Sigmoid colon (tissue), 7 donors: ENCODE measurements at places on chromosomes 7 and 10. TPM values are rescaled to one million over a fixed set of nuclear protein-coding genes. Genes with fewer than 3 reads are reported as not detected.

GRCh38 chr10:99999319-100000108, 10.2 kb downstream of the DNMBP start:
- H3K4me1 ChIP-seq, result peaks cover 79% of the 10 kb centered on the region
- no peaks in the 10 kb centered on the region for H3K27me3 ChIP-seq
- no peaks in the 10 kb centered on the region for H3K36me3 ChIP-seq
- no peak overlapping the region for H3K4me3 ChIP-seq
- DNase-seq, result peak; percentile 12

DNA sequence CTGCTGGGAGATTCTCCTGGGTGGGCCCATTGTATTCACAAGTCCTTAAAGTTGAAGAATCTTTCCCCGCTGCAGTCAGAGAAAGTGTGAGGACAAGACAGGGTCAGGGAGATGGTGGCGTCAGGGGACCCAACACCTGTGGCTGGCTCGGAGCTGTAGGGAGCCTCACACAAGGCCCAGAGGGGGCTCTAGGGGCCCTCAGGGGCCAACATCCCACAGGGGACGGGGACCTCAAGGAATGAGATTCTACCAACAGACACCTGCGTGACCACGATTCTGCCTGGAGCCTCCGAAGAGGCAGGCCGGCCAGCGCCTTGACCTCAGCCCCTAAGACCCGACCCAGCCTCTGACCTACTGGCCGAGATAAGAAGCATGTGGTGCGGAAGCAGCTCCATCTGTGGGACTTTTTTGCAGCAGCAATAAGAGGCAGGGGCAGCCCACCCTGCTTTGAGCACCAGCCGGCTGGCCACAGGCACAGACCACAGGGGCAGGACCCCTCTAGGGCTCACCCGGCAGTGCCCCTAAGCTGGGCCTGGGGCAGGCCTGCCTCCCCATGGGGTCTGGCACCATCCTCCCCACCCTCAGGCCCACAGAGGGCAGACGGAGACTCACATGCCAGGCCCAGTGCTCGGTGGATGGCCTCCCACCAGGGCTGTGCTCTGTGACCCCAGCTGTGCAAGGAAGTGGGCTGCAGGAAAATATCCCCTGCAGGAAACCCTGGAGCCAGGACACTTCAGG, 13.2 kb downstream of the RASGEF1A start:
- no peak overlapping the region for H3K27ac ChIP-seq
- H3K4me1 ChIP-seq, result no peaks in the 10 kb centered on the region
- no peak overlapping the region for H3K4me3 ChIP-seq

The XRCC2 gene
- 0.27 TPM for total RNA-seq

The PLEKHS1 gene
- not detected for total RNA-seq

GRCh38 chr7:36021367-36021766, 131.7 kb upstream of the EEPD1 start:
- H3K4me3 ChIP-seq, result no peak overlapping the region
- H3K36me3 ChIP-seq, result no peaks in the 10 kb centered on the region
- H3K27ac ChIP-seq, result no peak overlapping the region
- no peak for DNase-seq
- H3K27me3 ChIP-seq, result no peaks in the 10 kb centered on the region
- no peaks in the 10 kb centered on the region for H3K4me1 ChIP-seq

The ASZ1 gene
- total RNA-seq, result not detected

- H3K27ac ChIP-seq, result no peak overlapping the region
- H3K4me1 ChIP-seq, result peaks cover 41% of the 10 kb centered on the region
- no peaks in the 10 kb centered on the region for H3K36me3 ChIP-seq
- peak; percentile 59 for DNase-seq
- no peaks in the 10 kb centered on the region for H3K27me3 ChIP-seq
Observed at GRCh38 chr10:124257781-124258180, 160.9 kb downstream of the OAT start.

DNA sequence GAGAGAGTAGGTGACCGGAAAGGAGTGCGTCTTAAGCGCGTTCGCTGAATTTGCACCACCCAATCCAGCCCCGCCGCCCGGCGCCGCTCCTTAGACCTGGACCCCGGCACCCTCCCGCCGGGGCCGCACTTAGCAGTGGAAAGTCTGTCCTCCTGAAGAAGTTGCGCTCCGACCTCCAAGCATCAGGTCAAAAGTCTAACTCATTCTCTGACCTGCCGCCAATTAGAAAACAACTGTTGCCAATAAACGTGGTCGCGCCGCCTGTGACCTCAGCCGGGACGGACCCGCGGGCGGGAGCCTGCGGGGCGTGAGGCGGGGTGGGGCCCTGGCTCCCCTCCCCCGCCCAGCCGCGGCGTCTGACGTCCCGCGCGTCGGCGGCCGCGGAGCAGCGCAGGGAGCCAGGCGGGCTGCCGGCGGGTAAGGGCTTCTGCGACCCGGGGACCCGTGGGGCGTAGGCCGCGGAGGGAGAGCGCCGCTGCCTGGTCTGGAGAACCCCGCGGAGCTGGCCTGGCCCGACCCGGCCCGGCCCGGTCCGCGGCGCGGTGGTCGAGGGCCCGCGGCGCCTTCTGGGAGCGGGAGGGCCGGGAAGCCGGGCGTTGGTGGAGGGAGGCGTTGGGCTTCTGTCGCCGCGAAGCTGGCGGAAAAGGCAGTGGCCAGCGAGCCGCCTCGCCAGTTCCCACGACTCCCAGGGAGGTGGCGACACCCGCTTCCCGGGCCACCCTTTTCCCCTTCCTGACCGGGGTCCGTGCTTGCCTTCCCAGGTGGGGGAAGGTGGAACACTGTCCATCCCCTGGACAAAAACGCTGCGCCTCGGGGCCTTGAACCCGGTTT, at the start of gene BCAP29:
Gene BCAP29 (plus strand): TSS at position 362 of the 831 bp plus-strand sequence. CDS start 527 bp downstream, outside the sequence.
- H3K4me3 ChIP-seq, result peak within 1 kb of the TSS; percentile 92
- peak; percentile 84 for DNase-seq
- H3K36me3 ChIP-seq, result peaks cover 4% of the 10 kb centered on the region
- peaks cover 22% of the 10 kb centered on the region for H3K4me1 ChIP-seq

The CXCL12 gene
- 72.1 TPM for total RNA-seq

The MRLN gene
- total RNA-seq, result not detected

GRCh38 chr10:116716381-116716780, 26.0 kb downstream of the HSPA12A start:
- no peak overlapping the region for H3K4me3 ChIP-seq
- no peaks in the 10 kb centered on the region for H3K27me3 ChIP-seq
- H3K4me1 ChIP-seq, result no peaks in the 10 kb centered on the region
- DNase-seq, result peak; percentile 67

The DYNC1I1 gene
- total RNA-seq, result 52.3 TPM

The ANXA8 gene
- total RNA-seq, result 0.36 TPM

GRCh38 chr7:31687024-31687748, at the start of gene PPP1R17:
PPP1R17 (plus strand) TSS chr7:31687215; CDS start chr7:31692442, 5,227 bp downstream.
- H3K4me3 ChIP-seq, result no peak within 1 kb of the TSS
- no peaks in the 10 kb centered on the region for H3K27me3 ChIP-seq
- no peaks in the 10 kb centered on the region for H3K36me3 ChIP-seq
- DNase-seq, result no peak

DNA sequence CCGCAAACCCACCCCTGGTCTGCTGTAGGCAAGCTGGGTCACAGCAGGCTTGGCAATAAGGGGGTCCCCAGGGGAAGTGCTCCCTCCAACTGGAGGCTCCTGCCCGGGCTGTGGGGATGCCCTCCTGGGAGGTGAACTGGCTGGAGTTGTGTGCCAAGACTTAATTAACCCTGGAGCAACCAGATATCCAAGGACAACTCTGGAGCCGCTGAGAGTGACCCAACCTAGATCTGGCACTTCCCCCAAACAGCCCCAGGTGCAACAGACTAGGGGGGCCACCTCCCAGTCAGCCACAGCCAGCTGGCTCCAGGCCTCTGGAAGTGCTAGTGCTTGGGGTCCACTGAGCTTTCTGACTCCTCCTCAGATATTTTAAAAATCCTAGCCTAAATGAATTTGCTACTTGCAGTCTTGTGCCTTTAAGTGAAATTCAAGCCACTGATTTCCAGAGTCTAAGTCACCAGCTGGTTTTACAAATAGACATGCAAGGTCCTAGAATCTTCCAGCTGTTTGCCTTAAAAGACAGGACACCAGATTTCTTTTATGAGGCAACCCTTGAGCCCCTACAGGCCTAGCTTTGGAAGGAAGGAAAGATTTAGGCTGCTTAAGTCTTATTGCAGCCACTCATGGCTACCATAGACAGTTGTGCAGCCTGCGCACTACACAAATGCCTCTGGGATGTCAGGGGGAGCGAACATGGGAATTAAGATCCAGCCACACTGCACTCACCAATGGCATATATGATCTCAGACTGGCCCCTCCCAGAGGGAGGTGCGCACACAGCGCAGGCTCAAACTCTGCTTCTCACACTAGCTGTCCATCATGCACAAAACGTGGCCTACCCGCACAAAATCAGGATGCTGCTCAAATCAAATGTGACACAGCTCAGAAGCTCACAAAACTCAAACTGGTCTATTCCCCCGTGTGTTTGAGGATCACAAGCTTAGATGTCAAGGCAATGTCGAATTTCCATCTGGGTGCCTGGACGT, 42.6 kb upstream of the MYL10 start:
- H3K4me3 ChIP-seq, result no peak overlapping the region
- DNase-seq, result no peak

DNA sequence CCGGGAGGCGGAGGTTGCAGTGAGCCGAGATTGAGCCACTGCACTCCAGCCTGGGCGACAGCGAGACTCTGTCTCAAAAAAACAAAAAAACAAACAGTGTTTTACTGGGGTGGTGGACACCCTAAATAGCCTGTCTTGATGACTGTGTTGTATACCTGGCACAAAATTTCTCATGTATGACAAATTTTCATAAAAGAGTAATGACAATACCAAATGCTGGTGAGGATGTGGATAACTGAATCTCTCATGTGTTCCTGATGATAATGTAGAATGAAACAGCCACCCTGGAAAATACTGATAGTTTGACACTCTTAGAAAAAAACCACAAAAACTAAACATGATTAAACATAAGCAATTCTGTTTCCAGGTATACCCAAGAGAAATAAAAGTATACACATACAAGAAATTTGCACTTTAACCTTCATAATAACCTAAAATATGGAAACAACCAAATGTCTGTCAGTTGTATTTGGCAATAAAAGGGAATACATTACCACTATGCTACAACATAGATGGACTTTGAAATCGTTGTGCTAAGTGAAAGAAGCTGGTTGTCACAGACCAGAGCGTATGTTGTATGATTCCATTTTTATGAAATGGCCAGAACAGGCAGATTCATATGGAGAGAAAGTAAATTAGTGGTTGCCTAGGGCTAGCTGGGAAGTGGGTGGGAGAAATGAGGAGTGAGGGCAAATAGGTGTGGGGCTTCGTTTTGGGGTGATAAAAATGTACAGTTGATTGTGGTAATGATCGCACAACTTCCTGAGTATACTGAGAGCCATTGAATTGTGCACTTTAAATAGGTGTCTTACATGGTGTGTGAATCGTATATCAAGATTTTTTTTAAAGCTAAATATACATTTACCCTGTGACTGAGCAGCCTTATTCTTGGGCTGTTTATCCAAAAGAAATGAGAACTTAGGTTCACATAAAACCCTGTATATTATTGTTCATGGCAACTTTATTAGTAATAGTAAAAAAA, 12.5 kb downstream of the WDR37 start:
- no peak overlapping the region for H3K27ac ChIP-seq
- no peak overlapping the region for H3K4me3 ChIP-seq
- H3K36me3 ChIP-seq, result no peaks in the 10 kb centered on the region
- H3K4me1 ChIP-seq, result peaks cover 7% of the 10 kb centered on the region
- DNase-seq, result no peak

The ERVW-1 gene
- not detected for total RNA-seq

DNA sequence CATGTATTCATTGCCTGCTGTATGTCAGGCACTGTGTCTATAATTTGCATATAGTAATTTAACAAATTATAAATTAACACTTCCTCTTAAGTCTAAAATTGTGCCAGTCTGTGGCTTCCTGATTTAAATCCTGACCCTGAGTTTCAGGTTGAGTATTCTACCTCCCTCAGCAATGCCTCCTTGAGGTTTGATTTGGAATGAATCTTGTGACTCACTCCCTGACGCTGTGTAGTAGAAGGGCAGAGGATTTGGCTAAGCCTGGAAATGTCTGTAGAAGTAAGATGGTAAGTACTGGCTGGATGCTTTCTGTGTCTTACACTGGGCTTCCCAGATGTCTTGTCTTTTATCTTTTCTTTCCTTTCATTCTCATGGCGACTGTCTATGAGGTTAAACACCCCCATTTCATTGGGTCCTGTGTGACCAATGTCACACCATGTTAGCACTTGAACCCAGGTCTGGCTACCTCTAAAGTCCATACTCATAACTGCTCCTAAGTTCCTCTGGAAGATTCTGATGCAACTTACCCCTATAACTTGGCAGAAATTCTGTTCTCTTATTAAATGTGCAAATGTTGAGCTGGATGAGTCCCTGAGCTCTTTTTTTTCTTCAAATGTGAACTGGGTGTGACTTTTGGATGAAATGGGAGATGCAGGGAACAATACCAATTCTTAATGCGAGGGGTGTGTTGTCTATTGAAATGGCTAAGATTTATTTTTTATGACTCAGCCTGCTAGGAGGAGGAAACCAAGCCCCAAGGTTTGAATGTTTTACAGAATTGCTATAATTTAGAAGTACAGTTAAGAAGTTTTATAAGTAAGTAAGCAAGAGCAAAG, 48.5 kb downstream of the PLCE1 start:
- H3K36me3 ChIP-seq, result no peaks in the 10 kb centered on the region
- no peak overlapping the region for H3K4me3 ChIP-seq
- no peak overlapping the region for H3K27ac ChIP-seq
- H3K27me3 ChIP-seq, result no peaks in the 10 kb centered on the region

The SLF2 gene
- total RNA-seq, result 49.9 TPM

DNA sequence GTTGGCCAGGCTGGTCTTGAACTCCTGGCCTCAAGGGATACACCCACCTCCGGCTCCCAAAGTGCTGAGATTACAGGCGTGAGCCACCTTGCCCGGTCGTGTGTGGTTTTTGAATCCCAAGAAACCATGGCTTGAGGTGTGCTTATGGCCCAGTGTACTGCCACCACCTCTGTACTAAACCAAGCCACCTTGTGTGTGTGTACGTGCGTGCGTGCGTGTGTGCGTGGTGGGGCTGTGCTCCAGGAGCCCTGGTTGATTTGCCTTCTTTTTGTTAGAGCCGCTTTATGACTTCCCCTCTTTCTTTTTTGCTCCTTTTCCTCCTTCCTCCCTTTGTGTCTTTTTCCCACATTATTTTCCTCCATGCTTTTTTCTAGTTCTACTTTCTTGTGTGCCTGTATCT, 121.4 kb downstream of the CAMK1D start:
- H3K4me1 ChIP-seq, result no peaks in the 10 kb centered on the region
- no peak overlapping the region for H3K27ac ChIP-seq
- no peak overlapping the region for H3K4me3 ChIP-seq
- no peaks in the 10 kb centered on the region for H3K27me3 ChIP-seq
- no peaks in the 10 kb centered on the region for H3K36me3 ChIP-seq

GRCh38 chr7:128205068-128205467, 36.0 kb upstream of the LEP start:
- no peak for DNase-seq
- no peak overlapping the region for H3K4me3 ChIP-seq
- no peak overlapping the region for H3K27ac ChIP-seq
- peaks cover 10% of the 10 kb centered on the region for H3K4me1 ChIP-seq
- peaks cover 48% of the 10 kb centered on the region for H3K27me3 ChIP-seq

GRCh38 chr7:128381161-128381821, 19.8 kb upstream of the PRRT4 start:
- H3K36me3 ChIP-seq, result no peaks in the 10 kb centered on the region
- H3K4me1 ChIP-seq, result no peaks in the 10 kb centered on the region
- H3K27ac ChIP-seq, result no peak overlapping the region
- DNase-seq, result no peak

The GPR15LG gene
- total RNA-seq, result not detected
